ENCODE measurements at places on chromosomes 4 and X.

DNA sequence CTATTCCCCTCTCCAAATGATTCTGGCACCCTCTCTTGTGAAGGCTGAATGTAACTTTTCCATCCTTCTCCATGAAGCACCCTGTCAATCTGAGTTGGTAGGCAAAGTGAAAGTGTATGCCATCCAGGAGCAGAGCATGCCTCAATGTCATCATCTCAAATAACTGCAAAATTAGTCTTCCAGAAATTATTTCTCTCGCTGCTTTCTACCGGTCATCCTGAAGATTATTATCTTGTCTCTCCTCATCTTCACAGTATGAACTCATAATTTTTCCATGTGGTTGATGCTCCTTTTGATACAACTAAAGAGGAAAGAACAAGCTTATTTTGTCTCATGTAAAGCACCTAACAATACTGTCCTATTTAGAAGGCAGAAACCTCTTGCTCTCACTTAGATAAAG is 285.5 kb upstream of the PCDH7 start:
- no peak for DNase-seq

- no peak for DNase-seq
These were observed 54.8 kb downstream of the COQ2 start for GRCh38 chr4:83229791-83230190.

DNA sequence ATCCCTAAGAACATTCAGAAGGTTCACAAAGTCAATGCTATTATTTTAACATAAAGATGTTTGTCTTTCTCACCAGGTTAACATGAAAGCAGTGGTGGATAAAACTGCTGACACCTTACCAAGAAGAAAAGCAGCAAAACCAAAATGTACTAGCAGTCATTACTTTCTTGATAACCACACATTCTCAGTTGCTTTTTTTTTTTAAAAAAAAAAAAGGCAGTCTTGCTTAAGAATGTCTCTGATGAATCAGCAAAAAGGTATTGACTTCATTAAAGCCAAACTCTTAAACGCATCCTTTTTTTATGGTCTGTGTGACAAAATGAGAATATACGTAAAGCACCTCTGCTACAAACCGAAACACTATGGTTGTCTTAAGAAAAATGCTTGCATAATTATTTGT is 31.9 kb downstream of the CDKL2 start:
- no peak for DNase-seq

GRCh38 chrX:31265383-31265782 is 193.5 kb upstream of the FTHL17 start:
- no peak for DNase-seq

GRCh38 chr4:153140294-153140693 is 63.9 kb upstream of the TRIM2 start:
- no peak for DNase-seq

Measured in NCI-H2029 (cell line).